ENCODE measurements at places on chromosomes 11 and 22.

DNA sequence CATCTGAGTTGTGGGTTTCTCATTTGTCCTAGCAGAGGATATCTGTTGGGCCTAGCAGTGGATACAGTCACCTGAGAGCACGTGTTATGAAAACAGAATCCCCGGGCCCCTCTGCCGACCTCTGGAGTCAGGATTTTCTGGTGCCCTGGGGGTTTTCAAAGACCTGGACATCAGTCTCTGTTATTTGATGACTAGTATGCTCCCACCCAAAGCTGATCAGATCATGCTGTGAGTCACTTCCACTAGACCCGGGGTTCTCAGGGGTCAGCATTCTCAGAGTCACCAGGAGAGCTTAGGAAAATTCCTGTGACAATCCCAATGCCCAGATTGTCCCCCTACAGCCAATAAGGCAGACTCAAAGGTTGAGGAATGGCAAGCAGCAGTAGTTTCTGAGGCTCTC lies 38.7 kb downstream of the KCNJ1 start:
- no peak for DNase-seq

- DNase-seq = no peak
Observed at GRCh38 chr11:47144541-47144940, 32.1 kb downstream of the ARFGAP2 start.

DNA sequence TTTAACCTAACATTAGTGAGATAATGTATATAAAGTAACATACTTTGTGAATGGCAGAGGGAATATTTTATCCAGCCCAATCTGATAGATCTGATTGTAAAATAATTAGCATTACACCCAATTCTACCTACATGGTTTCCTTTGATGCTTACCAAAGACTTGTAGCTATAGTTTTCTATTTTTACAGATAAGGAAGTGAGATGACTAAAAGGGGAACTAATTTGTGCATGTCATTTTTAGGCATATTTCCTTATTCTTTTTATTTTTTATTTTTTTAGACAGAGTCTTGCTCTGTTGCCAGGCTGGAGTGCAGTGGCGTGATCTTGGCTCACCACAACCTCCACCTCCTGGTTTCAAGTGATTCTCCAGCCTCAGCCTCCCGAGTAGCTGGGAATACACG lies 793.7 kb upstream of the LRRC4C start:
- DNase-seq = no peak

DNA sequence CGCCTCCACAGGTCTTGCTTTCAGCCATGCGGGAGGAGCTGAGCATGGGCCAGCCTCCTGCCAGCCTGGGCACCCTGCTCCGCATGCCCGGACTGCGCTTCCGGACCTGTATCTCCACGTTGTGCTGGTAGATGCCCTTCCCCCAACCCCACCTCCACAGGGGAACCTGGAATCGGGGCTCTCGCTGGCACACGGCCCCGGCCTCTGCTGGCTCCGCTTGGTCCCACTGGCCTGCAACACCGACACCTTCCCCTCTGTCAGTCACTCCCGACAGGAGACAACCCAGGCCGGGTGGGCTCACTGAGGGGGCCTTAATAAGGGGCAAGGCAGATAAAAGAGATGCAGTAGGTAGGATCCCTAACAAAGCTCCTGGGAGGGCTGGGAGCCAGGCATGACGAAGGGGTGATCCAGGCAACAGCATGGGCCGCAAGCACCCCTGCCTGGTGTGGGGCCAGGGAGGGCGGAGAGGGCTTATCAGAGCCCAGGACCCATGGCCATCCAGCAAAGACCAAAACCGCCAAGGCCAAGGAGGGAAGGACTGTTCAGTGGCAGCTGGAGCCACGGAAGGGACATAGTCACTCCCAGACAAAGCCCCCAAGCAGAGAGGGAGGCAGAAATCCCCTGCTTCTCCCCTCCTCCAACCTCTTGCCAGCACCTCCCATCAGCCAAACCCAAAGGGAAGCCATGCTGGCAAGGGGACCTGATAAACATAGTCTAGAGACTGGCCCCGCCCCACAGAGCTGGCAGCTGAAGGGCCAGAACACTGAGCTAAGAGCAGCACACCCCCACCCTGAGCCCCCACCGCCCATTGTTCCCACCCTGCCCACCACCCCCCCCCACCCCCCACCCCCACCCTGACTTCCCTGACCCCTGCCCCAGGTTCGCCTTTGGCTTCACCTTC lies 8.0 kb downstream of the SLC22A12 start:
- DNase-seq = no peak

- DNase-seq = no peak
Observed at GRCh38 chr22:38754751-38755154, 1.0 kb downstream of the SUN2 start.

GRCh38 chr11:69238573-69239351 lies 55.2 kb upstream of the MYEOV start:
- no peak for DNase-seq

DNA sequence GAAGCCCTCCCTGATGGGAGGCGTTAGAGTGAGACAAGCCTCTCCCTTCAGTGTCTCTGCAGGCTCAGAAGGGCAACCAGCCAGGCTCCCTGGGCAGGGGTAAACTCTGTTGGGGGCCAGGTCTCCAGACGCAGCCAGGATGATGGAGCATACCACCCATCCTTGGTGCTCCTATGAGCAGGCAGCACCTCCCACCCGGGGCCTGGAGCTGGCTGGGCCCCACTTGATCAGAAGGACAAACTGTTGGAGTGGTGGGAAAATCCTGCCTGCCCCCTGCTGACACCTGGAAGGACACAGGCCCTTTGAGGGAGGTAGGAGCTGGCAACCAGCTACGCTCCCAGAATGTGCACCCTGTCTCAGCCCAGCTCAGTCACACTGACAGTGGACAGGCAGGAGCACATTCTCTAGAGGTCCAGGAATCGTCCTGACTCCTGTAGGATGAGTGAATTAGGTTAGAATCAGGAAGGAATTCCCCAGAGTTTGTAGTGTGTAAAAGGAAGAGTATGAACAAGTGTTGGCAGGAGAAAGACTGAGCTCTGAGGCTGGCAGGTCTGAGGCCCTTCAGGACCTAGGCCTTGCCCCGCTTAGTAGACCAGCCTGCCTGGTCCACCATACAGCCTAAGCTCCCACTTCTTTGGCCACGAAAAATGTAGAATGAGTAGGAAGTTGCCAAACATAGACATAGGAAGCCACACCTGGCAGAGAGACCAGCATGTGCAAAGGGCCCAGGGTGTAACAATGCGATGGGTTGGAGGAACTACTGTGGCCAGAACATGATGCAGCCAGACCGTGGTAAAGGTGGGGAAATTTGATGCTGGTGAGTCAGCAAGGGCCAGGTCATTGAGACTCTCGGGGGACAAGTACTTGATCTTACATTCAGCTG lies 19.1 kb downstream of the ARHGEF17 start:
- DNase-seq = peak; percentile 74

DNA sequence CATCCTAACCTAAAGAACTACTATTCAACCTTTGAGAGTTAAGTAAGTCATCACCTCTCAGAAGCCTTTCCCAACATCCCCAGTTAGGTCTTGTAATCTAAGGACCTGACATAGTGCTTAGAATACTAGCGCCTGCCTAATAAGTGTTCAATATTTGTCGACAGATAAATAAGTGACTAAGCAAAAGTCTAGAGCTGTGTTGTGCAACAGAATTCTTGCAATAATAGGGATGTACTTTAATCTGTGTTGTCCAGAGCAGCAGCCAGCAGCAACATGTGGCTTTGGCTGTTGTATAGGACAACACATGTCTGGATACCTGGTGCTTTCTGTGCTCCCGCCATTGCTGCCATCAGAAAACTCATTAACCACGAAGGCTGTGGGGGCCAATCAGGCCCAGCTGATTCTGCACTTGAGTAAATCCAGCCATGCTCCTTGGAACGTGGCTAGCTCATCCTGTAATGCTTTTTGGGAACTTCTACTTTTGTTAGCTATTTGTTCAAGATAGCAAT lies 66.8 kb upstream of the NTM start:
- DNase-seq = no peak

All from stimulated activated naive B cell treated with anti-CD40 and anti-IgM and Interleukin-4, amounts not matched to agents 10 μg/mL and 1 μg/mL and 100 μg/mL, for 72 hours (primary cell).